ENCODE measurements at places on chromosomes 13 and 19.

DNA sequence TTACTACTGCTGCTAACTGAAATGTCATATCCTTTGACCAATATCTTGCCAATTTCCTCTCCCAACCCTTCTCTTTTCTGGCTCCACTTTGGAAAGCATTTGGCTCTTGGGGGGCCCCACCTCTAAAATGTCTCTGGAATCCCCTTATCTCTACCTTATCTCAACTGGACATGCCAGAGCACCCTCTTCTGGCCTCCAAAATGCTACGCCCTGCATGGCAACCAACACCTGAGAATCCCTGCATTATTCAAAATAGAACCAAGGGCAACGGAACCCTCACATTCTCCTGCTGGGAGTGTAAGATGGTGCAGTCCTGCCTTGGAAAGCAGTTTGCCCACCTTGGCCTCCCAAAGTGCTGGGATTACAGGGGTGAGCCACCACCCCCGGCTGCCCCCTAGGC, 35.3 kb downstream of the CERS4 start:
- no peak for DNase-seq

DNA sequence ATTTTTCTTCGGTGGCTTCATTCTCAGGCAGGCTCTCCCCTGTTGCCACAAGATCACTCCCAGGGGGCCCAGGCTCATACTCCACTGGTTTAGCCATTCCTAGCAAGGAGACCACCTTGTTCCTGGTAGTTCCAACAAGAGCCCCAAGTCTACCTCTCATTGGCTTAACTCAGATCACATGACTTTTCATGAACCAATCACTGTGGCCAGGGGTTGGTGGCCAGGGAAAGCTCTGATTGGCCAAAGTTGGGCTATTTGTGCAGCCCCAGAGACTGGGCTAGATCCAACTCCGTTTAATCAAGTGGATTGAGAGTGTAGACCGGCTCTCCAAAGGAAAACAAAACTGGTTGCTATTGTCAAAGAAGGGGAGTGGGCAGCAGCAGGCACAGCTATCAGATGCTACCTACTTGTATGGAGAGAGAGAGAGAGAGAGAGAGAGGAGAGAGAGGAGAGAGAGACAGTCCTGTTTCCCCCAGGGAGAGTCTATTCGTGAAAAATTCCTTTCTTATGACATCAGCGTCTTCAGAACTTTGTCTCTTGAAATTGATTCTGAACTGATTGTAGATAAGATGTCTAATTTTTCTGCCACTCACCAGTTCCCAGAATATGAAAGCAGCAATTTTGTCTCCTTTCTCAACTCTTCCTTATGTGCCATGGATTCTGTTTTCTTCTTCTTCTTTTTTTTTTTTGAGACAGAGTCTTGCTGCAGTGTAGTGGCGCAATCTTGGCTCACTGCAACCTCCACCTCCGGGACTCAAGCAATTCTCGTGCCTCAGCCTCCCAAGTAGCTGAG, 5.9 kb downstream of the CEACAM19 start:
- DNase-seq = no peak

GRCh38 chr19:55838906-55839305, 2.6 kb downstream of the NLRP4 start:
- no peak for DNase-seq

DNA sequence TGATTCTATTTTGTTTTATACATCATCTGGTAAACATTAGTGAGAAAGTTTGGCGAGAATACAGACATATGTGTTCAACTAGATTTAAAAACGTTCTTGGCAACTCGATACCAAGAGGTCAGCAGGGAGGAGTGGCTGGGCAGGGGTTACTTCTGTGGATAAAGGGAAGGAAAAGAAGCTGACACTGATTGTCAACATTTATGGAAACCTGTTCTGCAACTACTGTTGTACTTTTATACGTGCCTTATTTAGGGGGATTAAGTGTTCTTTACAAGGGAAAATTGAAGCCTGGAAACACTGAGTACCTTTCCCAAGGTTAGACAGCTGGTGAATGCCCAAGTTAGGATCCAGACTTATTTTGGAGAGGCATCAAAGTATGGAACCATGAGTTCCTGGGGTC, 65.0 kb downstream of the MTUS2 start:
- no peak for DNase-seq

GRCh38 chr19:29644210-29644609, 21.1 kb upstream of the PLEKHF1 start:
- DNase-seq = no peak

DNA sequence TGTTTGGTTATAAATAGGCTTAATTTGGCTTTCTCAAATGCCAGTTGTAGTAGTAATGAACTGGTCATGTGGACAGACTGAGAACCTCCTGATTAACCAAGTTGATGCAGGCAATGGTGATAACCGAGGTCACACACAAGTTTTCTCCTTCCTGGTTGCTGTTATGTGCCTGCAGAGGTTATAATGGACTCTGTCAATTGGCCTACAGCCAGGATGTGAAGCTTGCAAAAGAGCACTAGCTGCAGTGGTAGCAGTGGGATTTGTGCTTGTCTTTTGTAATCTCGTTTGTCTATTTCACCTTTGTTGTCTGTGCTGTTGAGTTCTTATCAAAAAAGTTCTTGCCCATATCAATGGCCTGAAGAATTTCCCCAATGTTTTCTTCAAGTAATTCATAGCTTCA, 20.6 kb downstream of the OR10H3 start:
- DNase-seq = no peak

DNA sequence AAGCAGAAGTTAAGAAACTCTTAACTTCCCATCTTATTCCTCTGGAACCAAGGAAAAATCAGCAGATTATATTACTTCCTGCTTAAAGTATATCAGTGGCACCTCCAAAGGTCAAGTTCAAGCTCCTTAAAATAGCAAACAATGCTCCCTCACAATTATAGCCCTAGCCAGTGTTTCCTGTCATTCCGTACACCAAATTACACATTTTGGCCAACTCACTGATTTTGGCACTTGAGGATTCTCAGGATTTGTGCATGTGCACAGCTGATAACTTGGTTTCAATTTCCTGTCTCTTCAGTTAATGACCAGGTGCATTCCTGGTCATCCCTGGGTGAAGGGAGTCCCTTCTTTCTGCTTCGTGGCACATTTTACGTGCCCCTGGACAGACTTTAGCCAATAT, 42.0 kb downstream of the TPP2 start:
- no peak for DNase-seq

GRCh38 chr13:31807090-31807541, 67.8 kb downstream of the RXFP2 start:
- DNase-seq = peak; percentile 67

DNA sequence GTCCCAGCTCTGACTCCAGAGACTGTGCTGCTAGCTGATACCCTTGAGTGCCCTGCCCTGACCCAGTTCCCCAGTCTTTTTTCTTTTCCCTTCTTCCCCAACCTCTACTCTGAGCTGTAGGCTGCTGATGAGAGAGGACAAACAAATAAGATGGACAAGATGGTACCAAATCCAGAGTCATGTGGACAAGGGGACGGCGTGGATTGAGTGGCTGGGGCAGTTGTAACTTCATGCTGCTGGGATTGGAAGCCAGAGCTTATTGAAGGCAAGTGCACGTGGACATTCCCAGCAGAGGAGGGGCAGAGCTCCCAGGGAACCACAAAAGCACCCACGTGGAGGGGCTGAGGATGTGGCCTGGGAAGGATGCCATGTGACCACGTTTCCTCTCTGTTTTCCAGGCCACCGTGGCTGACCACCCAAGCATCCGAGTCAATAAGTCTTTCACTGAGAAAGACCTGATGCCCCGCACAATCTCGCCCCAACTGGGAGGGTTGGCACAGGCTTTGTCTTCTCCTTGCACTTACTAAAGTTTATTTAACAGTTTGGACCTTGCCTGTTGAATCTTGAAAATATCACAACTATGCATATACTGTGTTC, 323.3 kb upstream of the ZNF507 start:
- no peak for DNase-seq

- DNase-seq = no peak
Observed at GRCh38 chr13:32976056-32976805, 40.0 kb upstream of the KL start.

DNA sequence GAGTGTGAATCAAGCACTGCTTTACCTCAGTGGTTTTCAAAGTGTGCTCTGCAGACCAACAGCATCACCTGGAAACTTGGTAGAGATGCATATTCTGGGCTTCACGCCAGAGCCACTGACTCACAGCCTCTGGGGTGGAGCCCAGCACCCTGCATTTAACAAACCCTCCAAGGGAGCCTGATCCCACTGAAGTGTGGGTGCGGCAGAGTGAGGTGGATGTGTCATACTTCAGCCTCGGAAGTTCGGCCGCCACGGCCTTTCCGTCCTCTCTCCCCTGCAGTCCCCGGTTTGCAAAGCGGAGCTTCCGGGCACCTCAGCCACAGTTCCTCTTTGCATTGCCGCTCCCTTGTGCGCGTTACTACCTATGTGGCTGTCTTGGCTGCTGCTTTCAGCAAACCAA, 33.3 kb upstream of the MICU2 start:
- peak; percentile 3 for DNase-seq

GRCh38 chr13:102779436-102780159, 6.0 kb upstream of the TEX30 start:
- no peak for DNase-seq
